ENCODE measurements at places on chromosomes 11 and 22.

GRCh38 chr11:6619004-6619745, at the start of gene TPP1:
Gene TPP1, minus strand, starts transcription at chr11:6619422. Its CDS starts 22 bp downstream, at chr11:6619400.
- peak; percentile 97 for DNase-seq

DNA sequence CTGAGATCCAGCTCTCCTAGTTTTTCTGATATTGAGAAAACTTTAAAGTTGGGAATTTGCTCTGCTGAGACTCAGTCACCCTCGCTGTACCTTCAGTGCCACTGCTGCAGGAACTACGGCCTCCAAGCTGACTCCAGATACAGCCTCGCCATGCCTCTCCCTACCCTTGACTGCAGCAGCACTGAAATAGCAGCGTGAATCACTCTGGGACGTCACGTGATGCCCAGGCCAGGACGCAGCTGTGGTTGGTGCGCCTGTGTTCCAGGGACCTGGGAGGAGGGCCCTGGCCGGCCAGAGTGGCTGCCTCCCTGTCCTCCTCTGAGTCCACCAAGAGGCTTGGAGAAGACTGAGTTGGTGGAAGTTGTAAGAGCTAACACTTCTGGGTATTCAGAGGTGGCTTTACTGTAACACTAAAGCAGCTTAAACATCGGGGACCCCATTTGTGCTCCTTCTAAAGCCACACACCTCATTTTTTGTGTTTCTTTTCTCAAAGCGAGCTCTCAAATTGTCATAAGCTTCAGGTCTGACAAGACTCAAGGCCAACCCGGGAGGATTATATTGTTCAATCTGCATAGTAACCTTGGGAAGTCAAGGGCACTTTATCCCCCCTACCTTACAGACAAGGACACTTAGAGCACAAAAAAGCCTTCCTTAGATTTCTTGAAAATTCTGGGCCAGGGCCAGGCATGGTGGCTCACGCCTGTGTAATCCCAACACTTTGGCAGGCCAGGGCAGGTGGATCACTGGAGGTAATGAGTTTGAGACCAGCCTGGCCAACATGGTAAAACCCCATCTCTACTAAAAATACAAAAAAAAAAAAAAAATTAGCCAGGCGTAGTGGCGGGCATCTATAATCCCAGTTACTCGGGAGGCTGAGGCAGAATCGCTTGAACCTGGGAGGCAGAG, 4.2 kb upstream of the STIP1 start:
- DNase-seq = peak; percentile 96

DNA sequence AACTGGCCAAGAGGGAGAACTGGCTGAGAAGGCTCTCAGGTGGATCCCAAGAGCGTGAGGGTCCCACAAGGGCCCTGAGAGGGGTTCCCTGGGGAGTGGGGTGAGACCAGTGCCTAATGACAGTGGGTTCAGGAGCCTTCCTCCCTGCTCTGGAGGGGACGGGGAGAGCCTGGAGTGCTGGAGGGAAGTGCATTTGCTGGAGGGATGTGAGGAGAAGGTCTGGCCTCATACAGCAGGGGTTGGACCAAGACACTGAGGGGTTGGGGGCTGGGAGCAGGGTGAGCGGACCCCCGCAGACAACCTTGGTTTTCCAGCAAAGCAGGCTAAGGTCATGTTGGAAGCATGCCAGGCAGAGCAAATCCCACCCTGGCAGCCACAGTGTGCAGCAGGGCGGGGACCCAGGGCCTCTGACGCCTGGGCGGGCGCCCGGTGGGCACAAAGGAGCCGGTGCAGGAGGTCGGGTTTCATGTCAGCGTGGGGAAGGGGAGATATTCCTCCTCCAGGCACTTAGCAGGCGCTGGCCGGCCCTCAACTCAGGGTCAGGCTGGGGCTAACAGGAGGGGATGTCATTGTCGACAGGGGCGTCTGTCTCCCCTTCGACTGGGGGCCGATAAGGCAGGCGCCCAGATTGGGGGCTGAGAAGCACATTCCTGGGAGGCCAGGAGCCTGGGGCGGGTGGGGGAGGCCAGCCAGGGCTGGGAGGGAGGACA, 3.1 kb upstream of the DERL3 start:
- DNase-seq = no peak

GRCh38 chr22:48919187-48919590, 908.5 kb downstream of the BRD1 start:
- DNase-seq = no peak
